ENCODE measurements at places on chromosomes 7 and 10.

DNA sequence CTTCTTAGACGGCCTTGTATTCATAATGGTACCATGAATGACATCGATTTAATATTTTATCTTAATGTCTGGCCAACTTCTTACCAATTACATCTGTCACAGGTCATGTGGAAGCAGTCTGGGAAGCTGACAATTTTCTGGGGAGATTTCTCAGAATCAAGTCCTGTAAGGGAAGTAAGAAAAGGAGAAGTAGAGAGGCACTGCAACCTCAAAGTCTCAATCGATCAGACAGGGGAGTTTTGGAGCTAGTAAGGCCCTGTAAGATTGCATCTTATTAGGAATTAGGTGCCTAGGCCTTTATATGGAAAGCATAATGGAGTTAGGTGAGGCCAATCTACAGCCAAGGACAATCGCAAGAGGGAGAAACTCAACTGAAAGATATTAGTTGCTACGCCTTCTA is 694.6 kb upstream of the SORCS1 start:
- no peak for DNase-seq

- DNase-seq: no peak
Observed at GRCh38 chr7:78594156-78594555, 795.6 kb downstream of the PHTF2 start.

DNA sequence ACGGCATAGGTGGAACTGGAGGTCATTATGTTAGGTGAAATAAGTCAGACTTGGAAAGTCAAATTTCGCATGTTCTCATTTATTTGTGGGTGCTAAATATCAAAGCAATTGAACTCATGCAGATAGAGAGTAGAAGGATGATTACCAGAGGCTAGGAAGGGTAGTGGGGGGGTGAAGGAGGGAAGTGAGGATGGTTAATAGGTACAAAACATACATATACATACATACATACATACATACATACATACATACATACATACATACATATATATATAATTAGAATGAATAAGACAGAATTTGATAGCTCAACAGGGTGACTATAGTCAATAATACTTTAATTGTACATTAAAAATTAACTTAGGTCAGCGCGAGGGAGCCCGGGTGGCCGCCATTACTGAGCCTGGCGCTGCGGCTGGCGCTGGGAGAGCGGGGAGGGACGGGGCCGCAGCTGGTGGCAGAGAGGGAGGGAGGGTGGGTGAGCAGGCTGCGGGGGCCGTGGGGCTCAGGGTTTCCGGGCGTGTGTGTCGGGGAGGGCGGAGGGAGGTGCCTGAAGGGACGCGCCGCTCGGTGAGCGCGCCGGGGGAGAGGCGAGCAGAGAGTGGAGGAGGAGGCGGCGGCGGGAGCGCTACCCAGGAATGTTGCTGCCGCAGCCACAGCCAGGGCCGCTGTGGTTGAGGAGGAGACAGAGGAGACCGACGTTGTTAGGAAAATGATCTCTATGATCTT is 85.8 kb upstream of the EGFR start:
- no peak for DNase-seq

DNA sequence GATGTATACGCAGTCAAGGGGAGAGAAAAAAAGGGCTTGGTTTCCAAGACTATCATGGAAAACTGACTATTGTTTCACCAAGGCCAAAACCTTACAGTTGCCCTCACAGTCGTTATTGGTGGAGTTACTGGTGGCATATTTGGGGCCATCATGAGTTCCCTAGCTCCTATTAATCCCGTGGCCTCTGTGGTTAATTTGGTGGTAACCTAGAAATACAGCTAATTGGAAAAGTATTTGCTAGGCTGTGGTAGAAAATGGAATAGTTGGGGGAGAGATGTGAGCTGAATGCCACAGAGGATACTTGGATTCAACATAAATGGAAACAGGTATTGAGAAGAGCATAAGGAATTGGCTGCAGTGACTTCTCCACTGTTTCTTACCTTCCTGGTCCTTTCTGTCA is 450.7 kb downstream of the KCNMA1 start:
- no peak for DNase-seq

- DNase-seq: no peak
Observed at GRCh38 chr7:47268851-47269836, 312.8 kb downstream of the TNS3 start.

DNA sequence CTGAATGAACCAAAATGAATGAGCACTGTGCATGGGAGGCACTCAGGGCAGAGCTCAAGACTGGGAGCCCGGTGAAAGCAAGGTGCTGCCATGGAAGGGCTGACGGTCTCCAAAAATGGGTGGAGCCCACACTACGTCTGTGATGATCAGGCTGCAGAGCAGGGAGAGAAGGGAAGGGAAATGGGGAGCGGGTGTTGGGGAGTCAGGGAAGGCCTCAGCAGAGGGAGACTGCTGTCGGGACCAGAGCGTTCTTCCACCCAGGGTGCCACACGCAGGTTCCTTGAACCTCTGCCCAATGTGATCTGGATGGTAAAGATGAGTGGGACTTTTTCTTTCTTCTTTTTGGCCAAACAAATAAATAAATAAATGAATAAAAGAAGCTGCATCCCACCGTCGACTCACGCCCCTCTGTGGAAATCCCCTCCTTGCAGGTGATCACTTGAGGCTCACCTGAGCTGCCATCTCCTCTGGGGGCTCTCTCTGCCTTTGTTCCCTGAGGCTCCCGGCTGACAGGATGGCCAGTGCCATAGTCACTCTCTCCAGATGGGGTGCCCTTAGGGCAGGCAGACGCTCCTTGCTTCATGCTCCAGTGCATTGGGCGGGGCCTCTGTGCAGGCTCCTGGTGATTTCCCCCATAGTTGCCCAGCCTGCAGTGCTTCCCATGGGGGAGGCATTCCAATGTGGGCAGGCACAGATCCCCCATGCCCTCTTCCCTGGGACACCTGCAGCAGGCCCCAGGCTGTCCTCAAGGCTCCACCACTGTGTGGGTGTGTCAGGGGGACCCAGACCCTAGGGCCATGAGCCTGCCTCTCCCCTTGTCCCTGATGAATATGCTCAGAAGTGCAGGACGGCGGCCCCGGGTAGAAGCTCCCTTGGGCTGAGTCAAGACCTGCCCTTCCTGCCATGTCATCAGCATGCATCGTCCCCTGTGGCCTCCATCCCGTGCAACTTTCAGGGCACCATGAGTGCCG is 131.8 kb downstream of the PTPN20 start:
- DNase-seq: no peak

- no peak for DNase-seq
Observed at GRCh38 chr7:120311028-120311788, 38.2 kb downstream of the KCND2 start.

- DNase-seq: no peak
Observed at GRCh38 chr7:40506158-40506557, 371.4 kb downstream of the SUGCT start.

DNA sequence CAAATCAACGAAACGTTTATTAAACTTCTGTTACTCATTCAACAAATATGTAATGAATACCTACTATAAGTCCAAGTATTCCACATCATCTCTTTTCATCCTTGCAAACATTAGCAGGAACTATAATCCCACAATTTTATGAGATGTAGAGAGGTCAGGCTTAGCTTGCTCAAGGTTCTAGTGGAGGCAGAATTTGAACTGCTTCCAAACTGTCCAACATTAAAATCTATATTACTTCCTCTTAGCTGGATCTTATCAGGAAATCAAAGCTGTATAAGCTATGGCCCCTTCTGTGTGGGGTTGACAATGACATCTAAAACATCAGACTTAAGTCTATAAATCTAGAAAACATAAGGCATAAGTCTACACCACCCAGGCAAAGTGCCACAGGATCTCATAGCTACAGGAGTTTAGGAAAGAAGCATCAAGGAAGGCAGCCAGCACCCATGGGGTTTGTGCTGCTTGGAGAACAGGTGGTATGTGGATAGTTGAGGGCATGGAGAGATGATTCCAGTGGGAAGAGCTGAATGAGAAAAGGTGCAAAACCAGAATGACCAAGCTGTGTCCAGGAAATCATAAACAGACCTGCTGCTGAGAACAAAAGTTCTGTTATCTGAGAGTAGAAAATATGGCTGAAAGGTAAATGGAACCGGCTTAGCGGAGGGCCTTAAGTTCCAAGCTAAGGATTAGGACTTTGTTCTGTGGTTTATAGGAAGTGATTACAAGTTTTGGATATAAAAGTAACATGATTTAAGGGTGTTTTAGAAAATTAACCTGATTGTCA is 34.5 kb downstream of the PAPSS2 start:
- DNase-seq: no peak

DNA sequence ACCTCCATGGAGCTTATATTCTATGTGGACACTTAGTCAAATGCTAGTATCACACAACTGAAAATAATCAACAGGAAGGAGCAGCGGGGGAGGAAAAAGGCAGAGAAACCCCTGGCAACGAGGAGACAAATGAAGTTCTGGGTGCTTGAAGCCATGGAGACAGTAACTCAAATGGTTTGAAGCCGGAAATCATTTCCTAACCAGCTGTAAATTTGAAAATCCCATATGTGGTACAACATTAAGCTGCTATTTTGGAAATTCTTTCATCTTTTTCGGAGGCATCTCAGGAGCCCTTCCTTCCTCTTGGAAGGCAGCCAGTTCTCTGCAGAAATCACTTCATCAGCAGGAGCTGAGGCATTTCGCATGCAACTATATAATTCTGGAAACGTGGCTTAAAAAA is 91.4 kb downstream of the PPP1R3C start:
- DNase-seq: no peak

DNA sequence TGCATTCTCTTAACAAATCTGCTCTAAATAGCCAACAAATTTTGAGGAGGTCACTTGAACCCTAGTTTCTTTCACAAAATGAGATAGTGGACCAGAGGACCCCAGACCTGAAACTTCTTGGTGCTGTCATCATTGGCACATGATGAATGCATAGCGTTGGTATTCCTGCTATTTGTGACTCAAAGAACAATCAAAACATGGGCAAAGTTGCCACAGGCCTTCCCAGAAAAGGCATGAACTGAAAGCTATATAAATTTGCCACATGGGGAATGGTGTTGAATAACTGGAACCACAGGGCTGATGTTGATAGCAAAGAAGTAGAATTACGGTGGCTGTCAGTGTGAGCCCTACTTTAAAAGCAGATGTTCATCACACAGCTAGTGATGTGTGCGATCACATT is 219.9 kb upstream of the KMT2E start:
- DNase-seq: no peak

- DNase-seq: no peak
Observed at GRCh38 chr7:50341724-50342123, 37.2 kb downstream of the IKZF1 start.

GRCh38 chr10:61984803-61985418 is 83.4 kb downstream of the ARID5B start:
- DNase-seq: no peak

DNA sequence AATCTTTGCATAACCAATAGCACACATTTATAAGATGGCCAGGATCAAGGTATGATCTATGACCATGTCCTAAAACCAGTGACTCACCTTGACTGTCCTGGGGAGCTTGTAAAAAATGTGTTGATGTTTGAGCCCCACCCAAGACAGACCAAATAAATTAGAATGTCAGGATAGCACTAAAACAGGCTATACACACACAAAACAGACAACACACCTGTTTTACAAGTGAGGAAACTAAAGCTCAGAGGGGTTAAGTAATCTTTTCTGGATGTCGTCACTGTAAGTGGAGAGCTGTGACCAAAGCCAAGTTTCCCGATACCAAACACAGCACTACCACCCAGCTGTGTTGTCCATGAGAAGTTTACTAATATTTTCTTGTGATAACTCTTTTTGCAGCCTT is 84.5 kb downstream of the AVL9 start:
- no peak for DNase-seq

- no peak for DNase-seq
Observed at GRCh38 chr7:47485640-47486435, 96.1 kb downstream of the TNS3 start.

DNA sequence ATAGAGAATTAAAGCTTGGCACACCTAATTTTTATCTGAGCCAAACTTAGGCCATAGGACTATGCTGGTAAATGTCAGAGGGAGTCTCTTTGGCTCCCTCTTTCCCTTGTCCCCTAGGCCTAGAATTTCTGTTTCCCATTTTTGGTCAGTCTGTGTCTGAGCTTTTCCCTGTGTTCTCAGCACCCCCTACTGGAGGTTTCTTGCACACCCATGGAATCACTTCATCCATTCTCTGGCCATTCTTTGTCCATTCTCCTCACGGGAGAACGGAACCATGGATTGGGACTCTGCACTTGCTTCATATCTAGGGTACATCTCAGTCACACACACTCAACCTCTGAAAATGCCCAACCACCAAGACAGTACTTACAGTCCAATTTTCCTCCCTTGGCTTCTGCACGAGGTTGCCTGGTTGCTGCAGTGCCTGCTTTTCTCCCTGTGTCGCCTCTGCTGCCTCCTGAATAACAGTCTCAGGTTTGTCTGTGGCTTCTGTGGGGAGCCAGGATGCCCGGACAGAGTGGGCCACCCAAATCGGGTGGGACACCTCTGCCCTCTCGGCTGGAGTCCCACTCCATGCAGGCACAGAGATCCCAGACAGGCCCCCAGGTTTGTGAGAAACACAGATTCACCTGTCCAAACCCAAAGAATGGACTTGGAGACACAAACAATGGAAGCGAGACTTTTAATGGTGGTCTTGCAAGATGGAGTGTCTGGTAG is 35.1 kb upstream of the DNAH11 start:
- DNase-seq: no peak

DNA sequence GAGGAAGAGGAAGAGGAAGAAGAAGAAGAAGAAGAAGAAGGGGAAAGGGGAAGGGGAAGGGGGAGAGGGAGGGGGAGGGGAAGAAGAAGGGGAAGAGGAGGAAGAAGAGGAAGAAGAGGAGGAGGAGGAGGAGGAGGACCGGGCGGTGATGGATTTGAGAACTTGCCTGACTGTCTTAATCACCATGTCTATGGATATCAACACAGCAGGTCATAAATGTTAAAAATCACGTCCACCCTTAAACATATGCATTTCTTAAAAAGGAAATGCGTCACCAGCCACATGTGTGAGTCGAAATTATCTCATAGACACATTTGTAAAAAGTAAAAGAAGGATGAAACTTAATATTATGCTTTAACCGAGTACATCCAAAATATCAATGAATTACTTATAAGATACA is 42.1 kb upstream of the INSIG1 start:
- no peak for DNase-seq

GRCh38 chr7:87206361-87206760 is 13.2 kb downstream of the TMEM243 start:
- no peak for DNase-seq

GRCh38 chr7:103772171-103772773 is 217.2 kb downstream of the RELN start:
- DNase-seq: no peak

- no peak for DNase-seq
Observed at GRCh38 chr10:101394524-101395133, 40.7 kb downstream of the BTRC start.

DNA sequence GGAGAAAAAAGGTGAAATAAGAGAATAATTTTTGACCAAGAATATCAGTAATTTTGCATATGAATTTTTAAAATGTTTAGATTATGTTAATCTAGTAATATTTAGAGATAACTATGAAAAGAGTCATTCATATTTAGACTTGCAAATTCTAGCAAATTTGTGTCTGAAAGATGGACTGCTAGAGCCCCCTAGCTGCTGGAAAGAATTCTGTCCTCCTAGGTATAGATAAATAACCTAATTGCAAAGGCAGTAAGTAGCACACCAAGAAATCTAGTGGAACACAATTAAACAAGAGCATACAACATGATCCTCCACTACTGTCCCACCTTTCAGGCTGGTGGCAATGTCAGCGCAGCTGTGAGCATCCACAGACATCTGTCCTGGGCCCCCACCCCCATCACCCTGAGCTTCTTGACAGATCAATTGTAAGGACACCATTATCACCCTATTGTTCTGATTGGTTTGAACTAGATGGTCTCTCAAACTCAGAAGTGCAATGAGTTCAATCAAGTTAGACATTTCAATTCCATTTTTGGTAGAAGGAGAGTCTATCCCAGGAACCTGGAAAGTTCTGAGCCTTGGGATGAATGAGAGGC is 15.0 kb upstream of the GFRA1 start:
- no peak for DNase-seq
